ENCODE measurements at places on chromosomes 7 and 10.
A peak's percentile ranks its signal among the peaks of the same experiment; 100 is the strongest.

DNA sequence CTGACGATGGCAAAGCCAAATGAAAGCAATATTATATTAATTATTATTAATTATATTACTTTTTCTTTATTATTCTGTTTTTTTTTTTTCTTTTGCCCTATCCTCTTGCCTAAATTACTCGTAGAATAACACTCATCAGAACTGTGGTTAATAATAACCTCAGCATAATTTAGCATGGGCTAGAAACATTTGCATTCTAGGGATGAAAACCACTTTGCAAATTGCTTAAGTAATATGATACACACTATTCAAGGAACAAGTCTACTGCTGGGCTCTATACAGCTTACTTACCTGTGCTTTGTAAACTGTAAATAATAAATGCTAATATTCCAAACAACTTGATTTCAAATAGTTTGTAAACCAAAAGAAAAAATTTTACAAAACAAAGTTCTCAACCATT is 375.8 kb downstream of the HGF start:
- DNase-seq = no peak

GRCh38 chr10:131786756-131787605 is 113.8 kb upstream of the PPP2R2D start:
- peak; percentile 51 for DNase-seq

DNA sequence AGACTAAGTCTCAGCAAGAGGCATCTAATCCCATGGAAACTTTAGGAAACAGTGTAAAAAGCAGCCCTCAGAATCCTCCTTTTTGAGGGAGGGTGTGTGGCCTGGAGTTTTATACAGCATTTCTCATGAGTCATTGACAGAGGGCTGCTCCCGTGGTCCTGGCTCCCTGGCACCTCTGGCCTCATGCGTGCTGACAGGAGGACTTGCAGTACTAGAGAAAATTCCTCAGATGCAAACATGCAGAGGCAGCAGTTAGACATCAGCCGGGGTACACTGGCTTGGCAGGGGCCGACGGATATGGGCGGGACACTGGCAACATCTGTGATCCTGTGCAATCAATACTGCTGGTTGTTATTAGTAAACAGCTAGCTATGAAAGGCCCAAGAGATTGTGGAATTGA is 925.1 kb upstream of the CELF2 start:
- no peak for DNase-seq

DNA sequence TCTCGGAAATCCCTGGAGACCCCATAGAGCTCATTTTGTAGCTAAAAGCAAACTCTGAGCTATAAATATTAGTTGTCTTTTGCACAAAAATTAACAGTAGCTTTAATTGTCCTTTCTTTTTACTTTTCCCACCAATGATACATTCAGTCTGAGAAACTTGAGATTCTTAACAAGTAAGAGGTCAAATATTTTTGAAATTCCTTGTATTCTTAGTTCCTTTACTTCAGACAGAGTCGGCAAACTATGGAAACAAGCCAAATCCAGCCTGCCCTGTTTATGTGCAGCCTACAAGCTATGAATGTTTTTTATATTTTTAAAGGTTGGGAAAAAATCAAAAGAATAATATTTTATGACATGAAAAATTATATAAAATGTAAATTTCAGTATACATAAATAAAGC is 146.6 kb downstream of the CTNNA3 start:
- DNase-seq = no peak

- DNase-seq = no peak
These were observed 139.7 kb upstream of the PCBD1 start for GRCh38 chr10:71028066-71028465.

DNA sequence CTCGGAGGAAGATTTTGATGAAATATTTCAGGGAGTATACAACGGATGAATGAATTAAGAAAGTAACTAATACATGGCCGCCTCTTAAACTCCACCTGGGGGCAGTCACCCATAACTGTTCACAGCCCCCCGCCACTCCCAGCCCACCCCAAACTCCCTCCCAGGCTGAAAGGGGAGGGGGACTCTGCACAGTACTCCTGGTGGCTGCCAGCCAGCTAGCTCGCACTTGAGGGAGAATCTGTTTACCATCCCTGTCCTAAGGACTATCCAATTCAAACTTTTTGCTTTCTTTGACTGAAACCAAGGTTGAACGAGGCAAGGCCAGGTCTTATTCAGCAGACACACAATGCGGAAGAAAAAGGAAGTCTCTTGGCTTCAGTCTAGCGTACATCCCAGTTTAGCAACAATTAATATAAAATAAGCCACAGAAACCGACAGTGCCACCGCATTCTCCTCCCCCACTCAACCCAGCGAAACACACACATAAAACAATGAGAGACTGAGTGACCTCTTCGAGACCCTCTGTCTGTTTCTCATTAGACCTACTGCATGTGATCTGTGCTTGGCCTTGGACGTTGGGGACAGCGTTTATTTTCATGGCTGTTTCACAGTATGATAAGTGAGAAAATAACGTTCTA is 219.5 kb downstream of the GLI3 start:
- no peak for DNase-seq

GRCh38 chr10:110353244-110354119 is 48.8 kb upstream of the SMNDC1 start:
- DNase-seq = no peak

All from left lobe of liver (tissue), 2 donors.